CD4-positive, alpha-beta T cell treated with Interleukin-6 for 4 hours (primary cell): ENCODE measurements at places on chromosomes 12 and 14.
A peak's percentile ranks its signal among the peaks of the same experiment; 100 is the strongest.

DNA sequence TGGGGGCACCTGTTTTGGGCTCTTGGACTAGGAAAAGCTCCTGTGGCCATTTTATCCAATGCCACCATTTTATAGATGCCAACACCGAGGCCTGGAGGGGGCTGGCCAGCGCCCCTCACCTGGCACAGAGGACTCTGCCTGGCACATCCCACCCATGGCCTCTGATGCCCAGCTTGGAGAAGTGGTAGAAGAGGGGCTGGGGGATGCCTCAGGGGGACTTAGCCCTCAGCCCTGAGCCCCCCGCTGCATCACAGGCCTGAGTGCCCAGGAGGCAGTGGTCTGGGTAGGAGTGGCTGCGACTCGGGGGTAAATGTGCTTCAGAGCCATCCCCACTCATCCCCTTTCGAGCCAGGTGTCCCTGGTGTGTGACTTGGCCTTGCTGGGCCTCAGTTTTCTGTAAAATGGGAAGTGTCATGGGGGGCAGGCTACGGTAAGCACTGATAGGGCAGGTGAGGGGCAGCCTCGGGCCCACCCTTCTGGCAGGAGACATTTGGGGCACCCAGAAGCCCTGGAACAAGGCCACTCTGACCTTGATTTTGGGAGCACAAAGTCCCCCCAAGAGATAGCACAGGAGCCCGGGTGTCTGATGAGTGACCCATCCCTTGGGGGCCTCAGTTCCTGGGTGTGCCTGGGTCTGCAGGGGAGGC lies 22.5 kb downstream of the SH2B3 start:
- no peak for DNase-seq

DNA sequence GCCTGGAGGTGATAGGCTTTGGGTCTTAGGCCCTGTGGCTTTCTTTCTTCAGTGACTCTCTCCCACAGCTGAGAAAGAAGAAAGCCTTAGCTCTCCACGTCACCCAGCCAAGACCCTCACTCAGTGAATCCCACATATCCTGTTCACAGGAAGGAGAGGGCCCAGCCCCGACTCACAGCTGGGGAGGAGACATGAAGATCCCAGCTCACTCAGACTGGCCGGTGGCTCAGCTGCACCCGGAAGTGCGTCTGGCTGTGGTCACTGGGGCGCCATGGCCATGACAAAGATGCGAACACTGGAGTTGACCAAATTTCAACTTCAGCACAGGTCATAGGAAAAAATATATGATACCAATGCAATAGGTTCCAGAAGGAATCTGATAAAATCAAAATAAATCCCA lies 14.2 kb downstream of the DLK1 start:
- no peak for DNase-seq

- DNase-seq, result no peak
Observed at GRCh38 chr12:132133952-132134652, 10.0 kb downstream of the DDX51 start.

GRCh38 chr12:5585178-5585577 lies 153.3 kb downstream of the NTF3 start:
- DNase-seq, result no peak

DNA sequence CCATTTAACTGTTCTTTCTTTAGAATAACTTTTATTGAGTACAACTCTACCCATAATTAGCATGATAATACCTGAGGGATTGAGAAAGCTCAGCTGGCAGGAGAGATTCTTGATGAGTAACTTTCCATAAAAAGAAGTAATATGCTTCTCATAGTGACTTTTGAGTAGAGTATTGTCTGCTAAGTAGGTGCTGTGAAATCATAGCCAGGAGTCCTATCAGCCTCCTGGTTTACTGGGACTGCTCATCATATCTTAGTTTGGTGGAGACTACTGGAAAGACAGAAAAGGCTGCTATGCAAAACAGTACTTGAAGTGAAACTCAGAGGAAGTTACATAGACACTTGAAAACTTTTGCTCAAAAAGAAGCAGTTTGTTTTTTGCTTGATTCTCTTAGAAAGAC lies 113.3 kb upstream of the ATP2B1 start:
- DNase-seq, result no peak

- no peak for DNase-seq
Observed at GRCh38 chr14:60736494-60736893, 1.9 kb downstream of the MNAT1 start.

DNA sequence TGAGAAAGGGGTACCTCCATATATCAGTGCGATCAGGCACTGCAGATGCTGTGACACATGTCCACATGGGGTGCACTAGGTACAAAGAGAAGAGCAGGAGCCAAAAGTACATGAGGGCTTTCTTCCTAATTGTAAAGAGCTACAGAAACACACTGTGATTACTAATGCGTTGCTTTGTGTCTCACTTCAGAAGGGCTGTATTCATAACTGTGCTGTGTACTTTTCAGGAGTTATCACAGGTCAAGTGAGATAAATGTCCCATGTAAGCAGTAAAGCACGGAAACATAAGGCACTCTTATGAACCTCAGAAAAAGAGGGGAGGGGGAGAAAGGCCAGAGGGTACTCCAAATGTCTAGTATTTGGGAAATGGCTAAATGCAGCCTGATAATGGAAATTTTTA lies 10.6 kb downstream of the SPRING1 start:
- DNase-seq, result no peak

- no peak for DNase-seq
Observed at GRCh38 chr14:90088176-90088575, 26.4 kb downstream of the KCNK13 start.

DNA sequence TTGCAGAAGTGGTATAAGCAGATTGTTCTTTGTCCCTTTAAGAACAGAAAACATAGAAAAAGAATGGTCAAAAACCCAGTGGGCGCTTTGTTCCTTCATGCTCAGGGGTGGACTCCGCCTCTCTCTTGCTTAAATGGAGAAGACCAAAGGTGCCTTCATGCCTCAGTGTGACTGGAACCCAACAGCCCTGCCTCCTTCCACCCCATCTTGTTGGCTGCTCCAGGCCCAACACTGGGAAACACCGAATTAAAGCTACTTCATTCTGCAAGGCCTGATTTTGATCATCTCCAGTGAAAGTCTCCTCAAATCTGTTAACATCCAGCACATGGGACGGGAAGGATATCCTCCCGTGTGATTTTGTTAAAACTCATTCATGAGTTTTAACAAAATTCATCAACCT lies 103.7 kb downstream of the BCL11B start:
- DNase-seq, result no peak

GRCh38 chr12:79563021-79563740 lies 127.6 kb downstream of the PAWR start:
- no peak for DNase-seq

DNA sequence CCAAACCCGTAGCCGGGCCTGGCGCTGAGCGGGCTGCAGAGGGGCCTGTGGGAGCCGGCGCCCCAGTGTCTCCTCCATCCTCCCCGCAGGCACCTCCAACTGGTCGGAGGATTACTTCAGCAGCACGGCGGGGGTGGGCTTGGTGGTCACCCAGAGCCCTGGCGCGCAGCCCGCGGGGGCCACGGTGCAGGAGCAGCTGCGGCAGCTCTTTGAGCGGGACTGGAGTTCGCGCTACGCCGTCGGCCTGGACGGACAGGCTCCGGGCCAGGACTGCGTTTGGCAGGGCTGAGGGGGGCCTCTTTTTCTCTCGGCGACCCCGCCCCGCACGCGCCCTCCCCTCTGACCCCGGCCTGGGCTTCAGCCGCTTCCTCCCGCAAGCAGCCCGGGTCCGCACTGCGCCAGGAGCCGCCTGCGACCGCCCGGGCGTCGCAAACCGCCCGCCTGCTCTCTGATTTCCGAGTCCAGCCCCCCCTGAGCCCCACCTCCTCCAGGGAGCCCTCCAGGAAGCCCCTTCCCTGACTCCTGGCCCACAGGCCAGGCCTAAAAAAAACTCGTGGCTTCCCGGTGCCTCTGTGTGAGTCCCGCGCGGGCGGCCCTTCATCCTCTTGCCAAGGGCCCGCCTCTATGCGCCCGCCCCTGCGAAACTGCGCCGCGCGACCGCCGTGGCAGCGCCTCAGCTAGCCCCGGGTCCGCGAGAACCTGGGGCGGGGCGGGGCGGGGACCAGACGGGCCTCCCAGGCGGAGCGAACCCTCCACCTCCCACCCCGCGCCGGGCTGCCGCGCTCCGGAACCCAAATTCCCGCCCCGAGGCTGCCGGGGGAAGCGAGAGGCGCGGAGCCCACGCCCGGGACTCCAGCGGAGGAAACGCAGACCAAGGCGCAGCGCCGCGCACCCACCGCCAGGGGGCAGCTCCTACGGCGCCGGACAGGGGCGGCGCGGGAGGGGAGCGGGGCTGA lies 8.3 kb downstream of the PLD4 start:
- peak; percentile 87 for DNase-seq

DNA sequence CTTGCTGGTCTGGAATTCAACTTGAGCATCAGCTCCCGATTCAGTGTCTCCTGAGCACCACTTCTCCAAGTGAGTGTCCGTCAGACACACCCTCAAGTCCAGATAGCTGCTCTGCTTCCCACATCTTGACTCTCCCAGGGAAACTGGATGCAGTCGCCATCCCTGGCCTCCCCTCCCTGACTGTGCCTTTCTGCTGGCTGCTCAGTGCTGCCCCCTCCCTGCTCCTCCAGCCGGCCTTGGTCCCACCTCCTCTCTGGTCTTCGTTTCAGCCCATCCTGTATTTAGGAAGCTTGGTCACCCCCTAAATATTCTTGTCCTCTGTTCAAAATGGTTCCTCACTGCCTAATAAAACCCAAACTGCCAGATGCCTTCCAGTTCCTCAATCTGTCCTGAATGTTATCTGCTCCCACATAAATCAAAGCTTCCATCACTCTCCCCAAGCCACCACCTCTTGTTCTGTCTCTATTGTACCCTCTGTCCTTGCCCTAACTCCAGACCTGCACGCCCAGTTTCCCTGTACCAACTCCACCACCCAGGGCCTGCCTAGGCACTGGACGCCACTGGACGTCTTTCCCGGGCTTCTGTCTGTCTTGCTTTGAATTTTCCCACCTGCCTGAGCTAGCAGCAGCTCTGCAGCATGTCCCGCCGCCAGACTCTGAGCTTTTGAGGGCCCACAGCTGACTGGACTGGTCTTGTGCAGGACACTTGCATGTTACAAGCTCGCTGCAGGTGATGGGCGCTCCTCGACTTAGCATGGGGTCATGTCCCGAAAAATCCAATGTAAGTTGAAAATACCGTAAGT lies 33.8 kb downstream of the CCDC92 start:
- no peak for DNase-seq

DNA sequence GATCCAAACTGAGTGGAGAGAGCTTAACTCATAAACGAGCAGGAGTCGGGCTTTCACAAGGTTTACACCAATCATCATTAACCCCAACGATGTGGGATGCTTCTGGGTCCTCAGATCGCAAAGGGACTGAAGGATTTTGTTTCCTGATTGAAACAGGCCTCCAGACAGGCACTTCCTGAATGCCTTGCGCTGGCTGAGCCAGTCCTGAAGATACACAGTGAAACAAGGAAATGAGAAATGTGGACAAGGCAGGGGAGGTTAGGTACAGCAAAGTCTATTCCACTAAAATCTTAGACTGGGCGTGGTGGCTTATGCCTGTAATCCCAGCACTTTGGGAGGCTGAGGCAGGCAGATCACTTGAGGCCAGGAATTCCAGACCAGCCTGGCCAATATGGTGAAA lies 30.7 kb downstream of the RBM19 start:
- no peak for DNase-seq

DNA sequence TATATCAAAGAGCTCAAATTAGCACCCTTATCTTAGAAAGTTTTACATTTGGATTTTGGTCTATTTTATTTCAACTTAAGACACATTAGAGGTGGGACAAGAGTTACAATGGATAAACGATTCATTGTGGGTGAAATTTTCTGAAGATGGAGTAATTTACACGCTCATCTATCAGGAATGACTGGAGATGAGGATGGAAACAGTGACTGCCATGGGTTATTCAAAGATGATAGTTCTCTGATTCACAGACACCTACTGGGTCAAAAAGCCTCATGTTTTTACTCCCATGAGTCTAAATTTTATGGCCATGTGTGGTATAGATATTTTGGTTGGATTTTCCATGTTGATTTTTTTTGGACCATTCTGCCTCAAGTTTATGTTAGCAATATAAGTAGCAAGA lies 22.1 kb downstream of the SAMD4A start:
- no peak for DNase-seq

DNA sequence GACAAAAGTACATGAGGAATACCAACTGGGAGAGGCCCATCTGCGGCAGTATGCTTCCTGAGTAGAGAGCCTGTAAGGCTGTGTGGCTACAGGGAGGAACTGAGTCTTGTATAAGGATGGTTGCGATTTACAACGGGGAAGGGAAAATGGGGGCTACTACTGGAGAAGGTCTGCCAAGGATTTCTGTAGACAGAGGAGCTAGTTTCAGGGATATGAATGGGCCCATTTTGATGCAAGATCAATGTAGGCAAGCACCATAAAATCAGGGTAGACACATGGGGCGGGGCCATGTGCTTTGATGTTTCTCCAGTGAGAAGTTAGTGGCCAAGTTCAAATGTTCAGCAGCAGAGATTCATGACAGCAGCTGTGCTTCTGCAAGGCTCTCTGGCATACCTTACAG lies 149.4 kb downstream of the GPR65 start:
- no peak for DNase-seq

GRCh38 chr12:43893670-43894069 lies 57.8 kb downstream of the TMEM117 start:
- no peak for DNase-seq

- no peak for DNase-seq
Observed at GRCh38 chr14:82724316-82724715, 1190.7 kb upstream of the SEL1L start.

DNA sequence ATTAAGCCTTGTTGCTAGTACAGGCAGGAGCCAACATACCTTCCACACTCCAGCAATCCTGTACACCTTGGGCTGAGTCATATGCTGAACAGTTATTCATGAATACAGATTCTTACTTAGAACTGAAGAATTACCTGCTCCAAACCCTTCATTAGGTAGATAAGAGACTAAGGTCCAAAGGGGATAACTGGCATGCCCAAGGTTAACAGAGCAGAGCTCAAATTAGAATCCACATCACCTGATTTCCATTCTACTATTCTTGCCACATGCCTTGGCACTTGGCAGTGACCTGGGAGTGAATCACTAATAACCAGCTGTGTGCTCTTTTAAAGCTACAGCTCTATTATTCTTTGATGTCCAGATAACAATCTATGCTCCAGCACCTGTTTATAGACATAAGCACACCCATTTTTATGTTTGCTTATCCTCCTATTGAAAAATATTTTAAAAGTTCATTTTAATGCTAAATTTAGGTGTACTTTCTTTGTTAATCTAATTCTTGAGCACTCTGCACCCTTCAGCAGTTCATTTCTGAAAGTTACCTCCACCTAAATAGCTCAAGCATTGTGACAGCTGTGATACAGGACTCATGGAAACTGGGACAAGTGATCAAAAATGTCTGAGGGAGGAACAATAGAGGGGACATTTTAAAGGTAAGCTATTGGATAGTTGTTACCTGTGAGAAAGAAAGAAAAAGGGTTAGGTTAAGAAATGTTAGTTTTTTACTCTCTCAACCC lies 19.4 kb downstream of the LPCAT3 start:
- no peak for DNase-seq
